ENCODE measurements at places on chromosomes 4 and X. TPM values are rescaled to one million over a fixed set of nuclear protein-coding genes. Genes with fewer than 3 reads are reported as not detected.

- DNase-seq: peak; percentile 26
Measured at GRCh38 chr4:149291463-149291862, 524.2 kb downstream of the IQCM start.

DNA sequence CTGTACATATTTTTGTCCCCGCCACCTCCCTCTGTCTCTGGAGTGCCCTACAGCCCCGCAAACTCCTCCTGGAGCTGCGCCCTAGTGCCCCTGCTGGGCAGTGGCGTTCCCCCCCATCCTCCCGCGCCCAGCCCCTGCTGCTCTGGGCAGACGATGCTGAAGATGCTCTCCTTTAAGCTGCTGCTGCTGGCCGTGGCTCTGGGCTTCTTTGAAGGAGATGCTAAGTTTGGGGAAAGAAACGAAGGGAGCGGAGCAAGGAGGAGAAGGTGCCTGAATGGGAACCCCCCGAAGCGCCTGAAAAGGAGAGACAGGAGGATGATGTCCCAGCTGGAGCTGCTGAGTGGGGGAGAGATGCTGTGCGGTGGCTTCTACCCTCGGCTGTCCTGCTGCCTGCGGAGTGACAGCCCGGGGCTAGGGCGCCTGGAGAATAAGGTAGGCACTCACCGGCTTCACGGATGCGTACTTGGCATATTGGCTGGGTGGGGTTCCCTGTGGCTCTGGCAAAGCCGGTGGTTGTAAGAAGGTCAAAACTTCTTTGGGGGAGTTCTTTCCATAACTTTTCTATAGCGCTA, 653 bp downstream of the HHIP start:
- no peak for DNase-seq

DNA sequence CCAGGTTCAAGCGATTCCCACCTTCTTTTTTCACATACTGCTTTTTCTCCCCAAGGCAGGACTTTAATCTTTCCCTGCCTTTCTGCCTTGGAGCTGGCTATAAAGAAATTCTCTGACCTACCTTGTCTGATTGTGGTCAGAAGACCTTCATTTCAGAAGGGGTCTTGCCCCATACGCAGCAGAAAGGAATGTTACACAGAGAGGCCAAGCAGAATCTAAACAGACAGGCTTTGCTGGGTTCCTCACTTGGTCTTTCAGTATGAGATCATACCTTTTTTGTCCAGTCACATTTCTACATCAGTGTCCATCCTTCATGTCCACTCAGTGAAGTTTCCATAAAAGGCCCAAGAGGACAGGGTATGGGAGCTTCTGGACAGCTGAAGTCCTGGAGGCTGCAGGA, 108.3 kb upstream of the RBPJ start:
- no peak for DNase-seq

- no peak for DNase-seq
Measured at GRCh38 chr4:105414316-105414715, 59.5 kb downstream of the PPA2 start.

DNA sequence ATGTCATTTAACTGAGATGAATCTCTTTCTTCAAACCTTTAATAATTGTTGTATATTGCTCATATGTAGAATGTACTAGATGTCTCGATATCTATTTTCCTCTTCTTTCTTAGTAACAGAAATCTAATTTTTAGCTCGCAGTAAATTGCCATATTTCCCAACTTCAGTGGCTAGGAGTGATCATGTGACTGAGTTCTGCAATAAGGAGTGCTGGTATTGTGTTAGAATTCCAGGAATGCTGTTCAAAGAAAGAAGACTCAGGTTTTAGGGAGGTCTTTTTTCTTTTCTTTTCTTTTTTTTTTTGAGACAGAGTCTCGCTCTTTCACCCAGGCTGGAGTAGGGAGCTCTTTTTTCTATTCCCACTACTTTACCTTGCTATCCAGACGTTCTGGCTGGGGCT, 81.7 kb downstream of the SLC10A7 start:
- no peak for DNase-seq

GRCh38 chr4:183185018-183185417, 86.0 kb downstream of the WWC2 start:
- no peak for DNase-seq

DNA sequence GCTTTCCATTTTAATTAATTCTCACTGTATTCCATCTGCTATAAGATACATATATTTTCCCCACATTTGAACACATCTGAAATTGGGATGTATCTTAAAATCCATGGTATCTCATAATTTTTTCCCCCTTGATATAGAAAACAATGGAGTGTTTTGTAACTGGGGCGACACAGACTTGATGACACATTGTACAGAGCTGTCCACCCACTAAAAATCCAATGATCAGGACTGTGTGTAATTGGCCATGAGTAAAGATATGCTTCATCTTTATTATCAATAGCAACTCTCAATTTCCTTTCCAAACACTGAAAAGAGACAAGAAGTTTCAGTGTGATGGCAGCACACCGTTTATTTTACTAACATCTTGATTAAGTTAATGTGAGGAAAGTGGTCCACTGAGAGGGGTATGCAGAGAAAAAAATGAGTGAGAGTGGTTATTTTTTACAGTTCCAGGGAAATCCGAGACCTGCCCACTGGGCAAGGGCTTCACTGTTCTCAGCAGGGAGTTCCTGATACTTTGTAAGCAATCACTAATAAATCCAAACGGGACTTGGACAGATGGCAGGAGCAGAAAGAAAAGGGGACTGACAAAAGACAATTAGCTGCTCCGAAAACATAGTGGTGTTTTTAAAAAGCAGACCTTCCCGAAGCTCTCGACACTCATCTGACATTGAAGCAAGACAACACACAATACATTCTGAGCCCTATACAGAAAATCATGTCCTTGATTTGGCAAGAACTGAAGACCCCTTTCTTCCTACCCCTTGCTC, 149.4 kb downstream of the TSPAN5 start:
- no peak for DNase-seq

GRCh38 chrX:118780509-118780908, 43.1 kb upstream of the ZCCHC12 start:
- DNase-seq: no peak

DNA sequence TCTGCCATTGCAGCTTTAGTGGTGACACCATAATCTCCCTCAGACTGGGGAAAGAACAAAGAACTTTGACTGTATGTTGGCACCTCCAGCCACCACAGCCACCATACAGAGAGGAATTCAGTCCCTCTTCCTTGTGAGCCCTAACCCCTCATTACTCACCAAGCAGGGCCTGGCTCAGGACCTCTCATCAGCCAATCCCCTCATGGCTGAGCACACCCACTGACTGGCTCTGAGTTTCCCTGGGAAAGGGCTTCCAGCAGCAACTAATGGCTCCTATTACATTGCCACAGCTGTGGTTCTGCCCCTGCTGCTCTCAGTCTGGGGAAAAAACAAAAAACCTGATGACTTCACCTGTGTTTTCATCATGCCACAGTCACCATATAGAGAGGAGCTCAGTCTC, 1482.6 kb downstream of the FAM133A start:
- no peak for DNase-seq

DNA sequence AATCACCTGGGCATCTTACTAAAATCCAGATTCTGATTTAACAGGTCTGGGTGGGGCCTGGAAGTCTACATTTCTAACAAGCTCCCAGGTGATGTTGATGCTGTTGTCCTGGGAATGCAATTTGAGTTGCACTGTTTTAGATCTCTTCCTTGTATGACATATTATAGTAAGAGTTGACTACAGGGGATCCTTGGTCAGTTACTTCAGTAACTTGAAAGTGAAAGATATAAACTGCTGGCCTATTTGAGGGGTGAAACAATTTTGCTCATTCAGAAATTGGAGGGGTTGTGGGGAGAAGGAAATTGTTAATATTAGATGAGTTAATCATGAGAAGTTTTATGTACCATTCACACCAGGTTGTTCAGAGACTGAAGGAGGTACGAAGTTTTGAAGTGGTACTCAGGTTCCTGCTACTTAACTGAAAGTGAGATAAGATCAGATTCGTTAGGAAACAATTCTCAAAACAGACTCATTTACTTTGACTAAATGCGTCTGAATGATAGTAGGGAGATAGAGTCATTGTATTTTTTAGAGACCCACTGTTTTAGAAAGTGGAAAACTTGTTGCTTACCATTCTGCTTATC, 12.5 kb downstream of the SH2D1A start:
- DNase-seq: no peak

GRCh38 chrX:89053223-89053622, 306.2 kb downstream of the CPXCR1 start:
- DNase-seq: no peak

DNA sequence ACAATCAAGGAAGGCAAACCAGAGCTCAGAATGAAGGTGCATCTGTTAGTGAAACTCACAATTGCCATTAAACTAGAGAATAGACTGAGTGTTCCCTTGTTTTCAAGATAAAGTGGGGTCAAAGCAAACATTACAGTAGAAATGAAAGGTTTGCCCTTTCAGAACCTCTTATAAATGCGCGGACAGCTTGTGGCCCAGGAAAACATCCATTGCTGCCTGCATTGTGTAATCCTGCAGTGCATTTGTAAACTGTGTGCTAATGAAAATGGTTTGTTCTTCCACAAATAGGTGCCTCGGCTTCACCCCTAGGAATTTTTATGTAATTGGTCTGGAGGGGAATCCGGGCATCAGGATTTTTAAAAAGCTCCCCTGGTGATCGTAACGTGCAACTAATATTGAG, 62.8 kb downstream of the SNX25 start:
- DNase-seq: no peak

- DNase-seq: no peak
Measured at GRCh38 chrX:108186811-108187210, 95.2 kb downstream of the ATG4A start.

DNA sequence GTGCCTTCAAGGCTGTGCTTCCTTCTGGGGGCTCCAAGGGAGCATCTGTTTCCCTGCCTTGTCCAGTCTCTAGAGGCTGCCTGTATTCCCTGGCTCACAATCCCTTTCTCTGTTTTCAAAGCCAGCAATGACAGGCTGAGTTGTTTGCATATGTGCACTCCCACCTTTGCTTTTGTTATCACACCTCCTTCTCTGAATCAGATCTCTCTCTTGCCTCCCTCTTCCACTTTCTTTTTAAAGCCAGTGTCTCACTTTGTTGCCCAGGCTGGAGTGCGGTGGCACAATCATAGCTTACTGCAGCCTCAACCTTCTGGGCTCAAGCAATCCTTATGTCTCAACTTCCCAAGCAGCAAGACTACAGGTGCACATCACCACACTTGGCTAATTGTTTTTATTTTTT, 37.1 kb upstream of the LEF1 start:
- no peak for DNase-seq

DNA sequence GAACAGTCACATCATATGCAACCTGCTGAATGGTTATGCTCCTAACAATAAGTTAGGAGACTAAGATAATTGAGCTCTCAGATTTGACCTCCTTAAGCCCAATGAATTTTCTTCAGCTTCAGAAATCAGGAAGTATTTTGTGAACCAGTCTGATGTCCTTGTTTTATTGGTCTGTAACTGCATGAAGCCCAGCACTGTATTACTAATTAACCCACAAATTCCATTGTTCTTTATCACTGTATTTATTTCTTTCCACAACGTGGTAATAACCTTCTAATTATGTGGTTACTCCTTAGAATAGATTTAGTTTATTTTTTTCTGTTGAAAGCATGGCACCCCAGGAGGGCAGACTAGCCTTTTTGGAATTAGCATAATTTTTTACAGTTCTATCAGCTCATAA, 3.9 kb upstream of the MFAP3L start:
- DNase-seq: no peak

GRCh38 chr4:136383082-136383481, 1149.2 kb downstream of the PCDH18 start:
- no peak for DNase-seq

GRCh38 chr4:188130355-188130754, 8.9 kb upstream of the TRIML1 start:
- DNase-seq: no peak

- DNase-seq: no peak
Measured at GRCh38 chr4:53508446-53508845, 82.8 kb downstream of the LNX1 start.

DNA sequence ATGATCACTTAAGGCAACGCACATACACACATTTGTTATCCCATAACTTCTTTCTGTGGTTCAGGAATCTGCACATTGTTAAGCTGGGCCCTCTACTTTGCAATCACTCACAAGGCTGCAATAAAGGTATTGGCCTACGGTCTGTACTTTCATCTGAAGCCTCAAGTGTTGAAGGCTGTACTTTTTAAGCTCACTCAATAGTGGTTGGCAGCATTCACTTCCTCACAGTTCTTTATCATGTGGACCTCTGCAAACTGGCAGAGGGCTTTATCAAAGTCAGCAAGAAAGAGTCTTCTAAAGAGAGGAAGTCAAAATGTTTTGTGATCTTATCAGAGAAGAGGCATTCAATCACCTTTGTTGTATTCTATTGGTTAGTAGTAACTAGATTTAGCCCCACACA, 301.4 kb upstream of the EPHA5 start:
- no peak for DNase-seq

- DNase-seq: no peak
Measured at GRCh38 chr4:66562276-66562806, 892.1 kb upstream of the EPHA5 start.

GRCh38 chrX:111095974-111096895, at the start of gene PAK3:
TSS of gene PAK3 (plus strand) at chrX:111096191. CDS start at chrX:111123104, 26,913 bp downstream.
- DNase-seq: peak; percentile 19

DNA sequence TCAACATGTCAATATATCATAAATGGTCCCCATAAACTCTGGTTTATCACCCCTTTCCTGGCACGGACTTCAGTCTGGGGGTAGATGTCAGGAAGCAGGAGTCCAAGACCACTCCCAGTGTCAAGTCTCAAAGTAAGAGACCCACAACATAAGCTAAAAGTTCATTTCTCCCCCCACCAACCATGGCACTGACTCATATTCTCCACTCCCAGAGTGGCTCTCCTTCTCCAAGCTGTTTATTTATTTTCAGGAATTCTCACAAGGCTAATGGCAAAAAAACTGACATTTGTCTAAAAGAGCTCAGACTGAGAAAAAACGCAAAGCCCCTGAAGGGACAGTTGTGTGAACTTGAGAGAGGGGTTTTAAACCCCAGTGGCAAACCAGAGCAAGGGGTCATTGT, 217.0 kb downstream of the RAB28 start:
- DNase-seq: no peak

GRCh38 chr4:140311257-140311835, 62.1 kb upstream of the SCOC start:
- no peak for DNase-seq

DNA sequence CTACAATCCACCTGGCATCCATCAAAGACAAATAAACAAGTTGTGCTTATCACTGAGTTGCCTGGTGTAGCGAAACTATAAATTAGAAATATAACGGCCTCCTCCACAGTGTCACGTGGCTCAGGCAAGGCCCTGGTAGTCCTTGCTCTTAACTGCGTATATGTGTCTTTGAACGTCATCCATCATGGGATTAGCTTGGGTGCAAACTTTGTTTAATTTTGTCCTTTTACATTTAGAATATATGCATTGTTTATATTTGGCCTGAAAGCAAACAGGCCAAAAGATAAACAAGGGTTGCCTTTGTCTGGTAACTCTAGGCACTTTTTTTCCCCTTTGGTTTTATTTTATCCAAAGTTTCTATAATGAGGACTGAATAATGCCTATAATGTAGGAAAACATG, 184.9 kb downstream of the KIT start:
- DNase-seq: no peak

GRCh38 chr4:106691749-106692148, 323.2 kb upstream of the GIMD1 start:
- DNase-seq: peak; percentile 7

EREG gene
- 0.09 TPM for polyA plus RNA-seq

POU3F4 gene
- polyA plus RNA-seq: 0.04 TPM

MAGEA8 gene
- polyA plus RNA-seq: 0.40 TPM

SPANXA1 gene
- not detected for polyA plus RNA-seq

MED12 gene
- polyA plus RNA-seq: 57.6 TPM

SLITRK4 gene
- 0.97 TPM for polyA plus RNA-seq

F9 gene
- polyA plus RNA-seq: not detected

NAA15 gene
- polyA plus RNA-seq: 20.8 TPM

GRID2 gene
- 0.09 TPM for polyA plus RNA-seq
